ENCODE measurements at places on chromosomes 7 and 10.

GRCh38 chr10:132507409-132507955 lies 30.1 kb upstream of the INPP5A start:
- no peak for DNase-seq

DNA sequence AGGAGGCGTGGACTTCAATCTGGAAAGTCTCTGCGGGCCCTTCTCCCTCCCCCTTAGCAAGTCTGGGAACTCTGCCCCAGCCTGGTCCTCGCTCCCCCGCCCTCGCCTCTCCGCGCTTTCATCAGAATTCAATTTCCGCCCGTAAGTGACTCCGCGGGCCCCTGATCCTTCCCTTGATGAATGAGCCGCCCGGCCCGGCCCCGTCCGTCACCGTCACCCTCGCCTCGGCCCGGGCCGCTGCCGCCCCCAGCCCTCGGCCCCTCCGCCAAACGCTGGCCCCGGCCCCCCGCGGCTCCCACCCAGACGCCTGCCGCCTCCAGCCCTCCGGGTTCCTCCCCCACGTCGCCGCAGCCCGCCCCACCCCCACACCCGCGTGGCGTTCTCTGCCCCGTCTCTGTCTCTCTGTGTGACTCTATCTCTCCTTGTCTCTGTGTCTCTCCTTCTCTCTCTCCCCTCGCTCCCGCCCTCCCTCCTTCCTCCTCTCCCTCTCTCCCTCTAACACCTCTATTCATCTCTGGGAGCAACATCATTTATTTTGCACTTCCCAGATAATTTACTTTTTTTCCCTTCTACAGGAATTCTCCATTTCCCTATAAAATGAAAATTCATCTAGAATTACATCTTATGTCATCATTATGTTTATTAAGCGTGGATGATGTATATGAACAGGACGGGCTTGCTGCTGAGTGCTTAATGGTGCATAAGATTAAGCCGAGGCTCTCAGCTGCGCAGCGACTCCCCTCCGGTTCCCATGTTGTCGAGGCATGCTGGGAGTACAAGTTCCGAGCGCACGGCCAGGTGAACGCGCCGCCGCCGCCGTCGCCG lies 91.2 kb upstream of the PAX2 start:
- DNase-seq, result peak; percentile 44

DNA sequence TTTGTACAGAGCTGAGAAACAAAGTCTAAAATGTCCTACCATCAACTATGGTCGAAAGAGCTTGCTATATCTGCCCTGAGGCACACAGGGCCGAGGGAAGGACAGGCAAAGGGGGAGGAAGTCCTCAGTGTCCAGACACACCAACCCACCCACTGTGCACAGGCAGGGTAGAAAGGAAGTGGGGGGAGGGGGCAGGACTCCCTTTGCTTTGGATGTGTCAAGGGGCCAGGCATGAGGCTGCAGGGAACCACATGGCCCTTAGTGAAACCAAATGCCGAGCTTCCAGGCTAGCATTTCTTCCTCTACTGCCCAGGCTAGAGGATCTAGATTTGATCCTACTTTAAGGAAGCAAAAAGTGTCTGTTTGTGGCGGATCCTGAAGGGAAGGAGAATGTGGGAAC lies 28.6 kb downstream of the KCNH2 start:
- DNase-seq, result no peak

GRCh38 chr10:36003031-36003600 lies 361.0 kb upstream of the FZD8 start:
- no peak for DNase-seq

- DNase-seq, result no peak
Measured at GRCh38 chr7:84452618-84453017, 258.0 kb upstream of the SEMA3A start.

DNA sequence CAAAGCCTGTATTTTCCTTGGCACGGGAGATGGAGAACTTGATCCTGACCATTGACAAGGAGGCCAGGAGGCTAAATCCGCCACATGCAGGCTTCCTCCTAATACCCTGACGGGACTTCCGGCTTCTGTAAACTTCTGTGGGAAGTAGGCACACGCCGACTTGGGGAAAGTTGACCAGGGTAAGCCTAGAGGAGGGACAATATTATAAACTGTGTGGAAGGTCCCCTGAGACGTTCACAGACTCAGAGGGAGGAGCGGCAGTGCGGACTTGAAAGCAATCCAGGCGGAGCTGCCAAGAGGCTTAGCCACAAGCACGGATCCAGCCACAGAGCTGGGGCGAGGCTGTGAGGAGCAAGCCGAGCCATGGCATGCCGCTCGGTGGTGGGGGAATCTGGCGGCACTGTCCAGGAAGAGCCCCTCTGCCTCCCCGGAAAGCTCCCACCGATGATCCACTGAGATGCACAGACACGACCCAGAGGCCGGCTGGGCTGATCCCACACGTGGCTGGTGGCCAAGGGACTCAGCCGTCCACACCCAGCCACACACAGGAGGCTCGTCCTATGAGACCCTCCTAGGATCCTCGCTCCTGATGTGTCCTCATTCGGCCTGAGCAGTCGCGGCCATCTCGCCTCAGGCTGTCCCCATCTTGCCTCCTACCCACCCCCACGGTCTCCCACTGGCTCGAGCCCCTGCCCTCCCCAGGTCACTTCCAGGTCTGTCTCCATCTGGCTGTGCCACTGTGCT lies 40.0 kb upstream of the INSIG1 start:
- DNase-seq, result peak; percentile 89

DNA sequence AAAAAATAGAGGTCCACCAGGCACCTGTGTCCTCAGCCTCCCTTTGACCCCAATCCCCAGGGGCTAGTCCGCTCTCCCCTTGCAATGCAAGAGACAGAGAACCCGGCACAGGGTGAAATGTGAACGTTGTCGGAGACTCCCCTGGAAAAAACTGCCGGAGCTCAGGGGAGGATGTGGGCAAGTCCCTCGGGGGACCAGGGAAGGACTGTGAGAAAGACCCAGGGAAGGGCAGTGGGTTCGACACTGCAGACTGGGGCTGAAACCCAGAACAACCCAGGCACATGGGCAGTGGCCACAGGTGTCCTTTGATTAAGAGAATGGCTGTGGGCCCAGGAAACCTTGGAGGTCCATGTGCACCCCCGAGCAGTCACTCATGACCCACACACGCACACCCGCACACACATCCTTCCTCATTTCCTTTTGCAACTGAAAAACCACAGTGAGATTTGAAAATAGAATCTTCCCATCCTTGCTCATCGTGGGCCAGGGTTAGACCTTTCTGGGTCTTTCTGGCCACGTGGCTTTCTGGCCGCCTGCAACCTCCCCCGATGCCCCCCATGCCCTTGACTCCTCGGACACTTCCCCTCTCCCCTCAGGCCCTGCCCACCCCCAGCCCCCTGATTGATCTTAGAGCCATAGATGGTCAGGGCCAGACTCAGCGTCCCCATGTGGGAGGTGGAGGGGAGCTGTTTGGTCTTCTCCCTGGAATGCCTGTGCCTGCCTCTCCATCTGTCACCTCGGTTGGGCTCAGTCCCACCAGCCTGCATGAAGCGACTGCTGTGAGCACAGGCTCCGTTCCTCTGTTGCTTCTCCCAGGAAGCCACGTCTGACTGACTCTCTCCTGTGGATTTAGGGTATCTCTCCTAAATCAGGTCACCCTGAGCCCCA lies 7.9 kb downstream of the LAT2 start:
- DNase-seq, result peak; percentile 12

- DNase-seq, result no peak
Measured at GRCh38 chr7:140435252-140435895, 31.5 kb downstream of the RAB19 start.

- DNase-seq, result peak; percentile 25
Measured at GRCh38 chr7:135843214-135843613, 94.6 kb upstream of the FAM180A start.

GRCh38 chr7:158344706-158345300 lies 242.8 kb downstream of the PTPRN2 start:
- no peak for DNase-seq

- no peak for DNase-seq
Measured at GRCh38 chr10:133327651-133328357, 8.9 kb downstream of the CALY start.

DNA sequence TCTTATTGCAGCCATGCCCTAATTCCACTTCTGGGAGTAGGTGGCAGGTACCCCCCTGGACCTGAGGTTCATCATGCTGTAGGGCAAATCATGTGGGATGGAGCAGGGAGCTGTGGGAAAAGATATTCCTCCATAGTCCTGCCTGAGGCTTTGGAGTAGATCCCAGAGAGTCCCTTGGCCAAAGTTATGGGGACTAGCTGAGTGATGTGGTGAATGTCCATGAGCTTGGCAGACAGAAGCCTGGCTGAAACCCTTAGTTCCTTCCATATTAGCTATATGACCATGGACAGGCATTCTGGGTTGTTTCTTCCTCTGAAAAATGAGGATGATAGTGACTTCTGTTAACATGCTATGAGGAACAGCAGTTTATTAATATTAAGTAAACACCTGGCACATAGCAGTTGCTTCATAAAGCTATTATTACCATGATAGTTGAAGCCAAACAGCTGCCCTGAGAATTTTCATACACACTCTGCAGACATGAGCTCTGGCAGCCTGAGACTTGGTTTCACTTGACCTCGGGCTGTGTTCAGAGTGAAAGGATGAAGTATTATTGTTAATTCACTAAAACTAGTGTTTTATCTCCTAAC lies 15.0 kb upstream of the IMPDH1 start:
- no peak for DNase-seq

DNA sequence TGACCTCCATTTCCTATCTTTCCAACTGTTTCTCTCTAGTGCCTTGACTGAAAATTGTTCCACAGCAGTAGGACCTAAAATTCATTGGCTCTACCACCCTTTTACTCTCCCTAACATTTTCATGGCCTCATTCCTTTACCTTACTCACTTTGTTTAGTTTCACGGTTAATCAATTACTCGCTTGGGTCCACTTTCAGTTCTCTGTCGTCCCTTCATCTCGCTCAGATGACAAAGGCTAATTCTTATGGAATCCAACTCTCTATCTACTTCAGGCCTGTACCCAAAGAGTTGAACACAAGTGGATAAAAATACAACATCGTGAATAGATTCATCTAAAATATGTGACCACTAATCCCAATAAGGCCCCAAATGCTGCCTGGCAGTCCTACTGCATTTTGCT lies 85.9 kb upstream of the ADO start:
- DNase-seq, result no peak

DNA sequence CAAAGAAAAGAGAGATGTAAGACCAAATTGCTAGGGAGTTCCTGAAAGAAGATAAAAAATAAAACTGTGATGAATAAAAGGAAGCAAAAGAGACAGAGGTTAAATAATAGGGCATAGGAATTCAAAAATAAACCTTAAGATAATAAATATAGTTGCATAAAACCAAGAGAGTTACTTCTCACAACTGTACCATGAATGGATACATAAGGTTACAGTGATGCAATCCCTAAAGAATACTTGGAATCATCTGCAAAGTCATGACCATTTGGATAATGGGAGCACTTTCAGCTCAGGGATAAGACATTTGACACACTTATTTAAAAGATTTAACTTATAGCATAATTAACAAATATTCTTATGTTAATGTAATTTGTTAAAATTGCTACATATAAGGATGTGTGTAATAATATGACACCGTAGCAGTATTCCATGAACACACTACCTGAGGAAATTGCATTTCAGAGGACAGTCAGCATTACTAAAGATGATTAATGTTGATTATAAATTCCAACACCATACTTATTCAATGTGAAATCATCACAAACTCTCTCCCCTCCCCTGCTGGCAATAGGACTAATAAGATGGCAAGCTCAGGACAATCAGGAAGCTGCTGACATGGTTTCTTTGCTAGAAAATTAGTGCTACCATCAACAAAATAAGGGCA lies 202.1 kb upstream of the AKR1E2 start:
- peak; percentile 47 for DNase-seq

DNA sequence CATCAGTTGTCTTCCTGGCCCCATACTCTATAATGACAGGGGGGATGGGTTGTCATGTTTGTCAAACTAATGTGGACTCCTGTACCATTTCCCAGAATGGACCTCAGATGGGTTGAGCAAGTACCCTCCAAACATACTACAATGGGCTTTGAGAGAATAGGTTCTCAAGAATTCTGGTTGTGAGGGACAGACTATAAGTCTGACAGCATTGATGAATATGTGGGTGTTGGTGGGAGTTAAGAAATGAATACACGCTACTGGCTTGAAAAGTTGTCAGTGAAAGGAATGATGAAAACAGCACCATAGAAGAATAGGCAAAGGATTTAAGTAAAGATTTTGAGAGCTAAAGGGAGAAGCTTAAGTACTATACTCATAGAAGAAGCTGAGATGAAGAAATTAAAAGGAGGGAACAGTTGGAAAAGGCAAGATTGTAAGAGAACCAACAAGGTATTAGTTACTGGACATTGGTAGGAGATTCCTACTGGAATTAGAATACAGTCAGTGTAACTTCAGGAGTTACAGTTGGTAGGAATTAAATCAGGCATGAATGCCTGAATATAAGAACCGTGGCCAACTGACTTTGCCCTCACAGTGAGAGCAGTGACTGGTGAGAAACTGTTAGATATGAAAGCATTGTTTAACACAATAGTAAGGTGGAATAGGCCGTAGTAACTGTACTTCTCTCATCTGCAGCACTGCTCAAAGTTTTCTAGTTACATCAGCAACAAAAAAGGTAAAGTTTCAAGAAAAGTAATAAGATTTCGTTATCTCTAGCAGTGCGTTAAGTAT lies 86.3 kb downstream of the LCOR start:
- DNase-seq, result no peak

- peak; percentile 29 for DNase-seq
Measured at GRCh38 chr7:118184565-118184940, 589 bp downstream of the LSM8 start.
